ENCODE measurements at places on chromosomes 2 and 18.

DNA sequence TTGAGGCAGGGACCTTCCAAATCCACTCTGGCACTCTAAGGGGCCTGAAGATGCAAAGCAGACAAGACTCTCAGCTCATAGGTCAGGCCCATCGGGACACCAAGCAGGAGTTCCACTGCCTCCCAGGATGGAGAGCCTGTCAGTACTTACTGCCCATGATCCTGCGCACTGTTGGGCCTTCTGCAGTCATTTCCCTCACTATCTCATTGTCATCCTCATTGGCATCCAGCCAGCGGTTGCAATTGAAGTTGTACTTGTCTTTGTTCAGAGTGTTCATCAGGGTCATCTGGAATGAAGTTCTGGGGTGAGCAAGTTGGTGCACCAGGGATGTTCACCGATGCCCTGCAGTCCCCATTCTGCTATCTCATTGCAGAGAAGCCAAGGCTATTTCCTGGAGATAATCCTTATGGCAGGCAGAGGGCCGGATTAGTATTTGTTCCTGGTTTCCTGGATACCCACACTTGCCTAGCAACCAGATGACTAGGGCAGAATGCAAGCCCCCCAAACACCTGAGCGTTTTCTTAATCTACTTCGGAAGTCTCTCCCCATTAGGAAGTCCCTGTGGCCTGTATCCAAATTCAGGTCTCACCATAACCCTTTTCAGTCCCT, 65.1 kb downstream of the LOXHD1 start:
- DNase-seq: no peak

GRCh38 chr2:109342930-109343329, 213.9 kb downstream of the SH3RF3 start:
- no peak for DNase-seq

GRCh38 chr2:217610401-217610814, 392.4 kb downstream of the TNS1 start:
- peak; percentile 18 for DNase-seq

GRCh38 chr2:85275984-85276540, 51.7 kb downstream of the TGOLN2 start:
- no peak for DNase-seq

DNA sequence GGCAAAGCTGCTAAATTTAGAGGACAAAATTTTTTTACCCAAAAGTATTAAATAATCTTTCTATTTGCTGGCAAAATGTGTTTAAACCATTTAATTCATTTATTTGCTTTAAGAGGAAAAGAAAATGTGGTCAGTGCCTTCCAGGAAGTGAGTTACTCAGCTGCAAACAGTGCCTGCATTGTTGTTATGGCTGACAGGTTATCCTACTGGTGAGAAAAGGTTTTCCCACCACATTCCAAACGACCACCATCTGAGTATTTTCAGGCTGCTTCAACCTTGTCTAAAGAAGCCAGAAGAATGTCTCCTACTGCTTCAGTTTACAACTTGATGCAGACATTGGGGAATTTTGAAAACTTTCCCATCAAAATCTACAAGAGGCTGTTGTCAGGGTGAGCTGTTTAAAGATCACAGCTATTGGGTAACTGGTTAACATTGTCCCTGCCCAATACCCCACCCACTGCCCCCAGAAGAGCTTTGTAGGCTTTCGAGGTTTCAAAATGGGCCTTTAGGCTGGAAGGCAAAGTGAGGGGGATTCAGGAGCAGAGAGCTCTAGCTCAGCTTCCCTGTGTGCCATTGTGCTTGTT, 461.3 kb upstream of the FANCL start:
- no peak for DNase-seq

GRCh38 chr2:40127890-40128557, 323.9 kb downstream of the SLC8A1 start:
- no peak for DNase-seq

- DNase-seq: no peak
Observed at GRCh38 chr2:10135296-10136089, 13.0 kb downstream of the RRM2 start.

DNA sequence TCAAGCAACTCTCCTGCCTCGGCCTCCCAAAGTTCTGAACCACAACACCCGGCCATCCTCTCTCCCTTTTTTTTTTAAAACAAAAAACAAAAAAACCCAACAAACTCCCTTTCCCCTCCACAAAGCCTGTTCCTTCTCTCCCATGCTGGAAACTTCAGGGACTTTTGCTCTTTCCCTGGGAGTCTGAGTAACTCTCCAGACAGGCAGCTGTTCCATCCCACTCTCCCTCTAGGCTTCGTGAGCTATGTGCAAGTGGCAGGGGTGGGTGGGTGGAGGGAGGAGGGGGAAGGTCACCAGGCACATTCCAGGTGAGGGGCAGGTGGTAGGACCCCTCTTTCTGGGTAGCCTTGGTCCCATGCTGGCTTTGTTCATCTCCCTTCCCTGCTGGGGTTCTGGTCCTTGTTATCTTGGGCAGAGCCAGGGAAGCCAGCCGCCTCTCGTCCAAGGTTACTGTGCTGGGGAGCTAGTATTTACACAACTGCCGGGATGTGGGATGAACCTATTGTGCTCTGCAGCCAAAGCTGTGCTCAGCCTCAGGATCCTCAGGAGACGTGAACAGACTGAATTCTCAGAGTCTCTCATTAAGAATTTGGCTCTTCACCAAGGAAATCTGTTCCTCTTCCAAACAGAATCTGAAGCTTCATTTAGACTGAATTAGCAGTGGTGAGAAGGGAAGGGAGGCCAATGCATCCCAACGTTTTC, 106.9 kb downstream of the LIPG start:
- DNase-seq: no peak

DNA sequence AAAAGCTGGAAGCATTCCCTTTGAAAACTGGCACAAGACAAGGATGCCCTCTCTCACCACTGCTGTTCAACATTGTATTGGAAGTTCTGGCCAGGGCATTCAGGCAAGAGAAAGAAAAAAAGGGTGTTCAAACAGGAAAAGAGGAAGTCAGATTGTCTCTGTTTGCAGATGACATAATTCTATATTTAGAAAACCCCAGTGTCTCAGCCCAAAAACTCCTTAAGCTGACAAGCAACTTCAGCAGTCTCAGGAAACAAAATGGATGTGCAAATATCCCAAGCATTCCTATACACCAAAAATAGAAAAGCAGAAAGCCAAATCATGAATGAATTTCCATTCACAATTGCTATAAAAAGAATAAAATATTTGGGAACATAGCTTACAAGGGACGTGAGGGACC, 11.1 kb downstream of the SLC8A1 start:
- DNase-seq: no peak

DNA sequence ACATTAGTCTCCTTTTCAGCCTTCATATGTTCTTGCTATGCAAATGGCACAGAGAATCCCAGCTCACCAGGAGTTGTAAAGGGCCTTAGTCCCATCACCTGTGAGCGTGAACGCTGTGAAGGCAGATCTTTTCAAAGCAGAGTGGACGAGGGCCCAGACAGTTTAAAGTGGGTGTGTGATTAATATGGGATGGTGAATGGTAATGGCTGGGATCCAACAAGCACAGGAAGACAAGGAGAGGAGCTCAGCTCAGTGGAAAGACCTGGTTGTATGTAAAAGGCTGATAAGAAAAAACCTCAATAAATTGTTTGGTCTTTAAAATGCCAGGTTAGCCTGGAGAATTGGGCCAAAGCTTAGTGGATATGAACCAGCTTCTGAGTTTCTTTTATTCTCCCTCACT, 326.2 kb downstream of the NYAP2 start:
- no peak for DNase-seq

- peak; percentile 57 for DNase-seq
Observed at GRCh38 chr2:29114946-29115609, at the start of gene CLIP4. Gene CLIP4, plus strand, starts transcription at chr2:29115415. Its CDS starts 5,974 bp downstream, at chr2:29121389.

DNA sequence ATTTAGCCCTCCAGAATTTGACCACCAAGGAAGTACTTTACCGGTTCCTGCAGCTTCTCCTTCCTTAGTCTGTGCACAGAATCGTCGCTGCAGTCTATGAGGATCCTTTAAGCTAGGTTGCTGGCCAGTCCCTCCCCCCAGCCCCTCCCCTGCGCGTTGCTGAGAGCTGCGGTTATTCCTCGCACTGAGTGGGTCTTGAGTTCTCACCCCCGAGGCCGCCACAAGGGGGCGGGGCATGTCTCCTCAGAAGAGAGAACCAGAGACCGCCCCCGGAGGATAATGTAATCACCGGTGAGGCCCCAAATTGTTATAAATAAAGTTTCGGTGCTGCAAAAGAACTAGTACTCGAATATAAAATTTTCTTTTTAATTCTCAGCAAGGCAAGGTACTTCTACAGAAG, 1184.9 kb upstream of the CDH2 start:
- DNase-seq: no peak
